ENCODE measurements at places on chromosomes 7 and 10.

- no peak for DNase-seq
Measured at GRCh38 chr10:67114945-67115344, 189.1 kb downstream of the LRRTM3 start.

DNA sequence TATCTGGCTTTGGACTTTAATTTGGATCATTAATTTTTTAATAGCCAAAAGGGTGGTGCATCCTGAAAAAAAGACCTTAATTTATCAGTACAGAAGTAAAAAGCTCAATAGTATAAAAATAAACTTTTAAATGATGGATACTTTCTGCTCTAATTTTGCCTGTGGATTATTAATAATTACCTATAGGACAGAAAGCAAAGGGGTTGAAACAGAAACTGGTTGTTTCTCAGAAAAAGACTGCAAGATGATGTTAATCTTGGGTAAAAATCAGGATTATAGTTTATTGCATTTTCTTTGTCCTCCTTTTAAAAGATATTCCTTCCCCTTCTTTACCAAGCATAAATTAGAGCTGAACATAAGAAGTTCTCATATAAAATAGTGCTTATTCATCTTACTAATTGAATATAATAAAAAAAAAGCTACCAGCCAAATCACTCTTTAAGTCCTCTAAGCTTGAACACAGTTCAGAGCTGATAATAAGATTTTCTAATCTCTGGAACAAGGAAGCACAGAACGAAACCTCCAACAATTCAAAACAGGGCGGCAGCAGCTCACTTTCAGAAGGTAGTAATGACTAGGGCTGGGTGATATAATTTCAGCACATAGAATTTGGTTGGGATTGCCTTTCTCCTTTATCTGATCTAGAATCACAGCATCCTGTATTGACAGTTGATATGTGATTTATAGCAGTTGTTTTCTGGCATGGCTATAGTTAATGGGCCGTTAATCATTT, 8.1 kb upstream of the GPR85 start:
- no peak for DNase-seq

DNA sequence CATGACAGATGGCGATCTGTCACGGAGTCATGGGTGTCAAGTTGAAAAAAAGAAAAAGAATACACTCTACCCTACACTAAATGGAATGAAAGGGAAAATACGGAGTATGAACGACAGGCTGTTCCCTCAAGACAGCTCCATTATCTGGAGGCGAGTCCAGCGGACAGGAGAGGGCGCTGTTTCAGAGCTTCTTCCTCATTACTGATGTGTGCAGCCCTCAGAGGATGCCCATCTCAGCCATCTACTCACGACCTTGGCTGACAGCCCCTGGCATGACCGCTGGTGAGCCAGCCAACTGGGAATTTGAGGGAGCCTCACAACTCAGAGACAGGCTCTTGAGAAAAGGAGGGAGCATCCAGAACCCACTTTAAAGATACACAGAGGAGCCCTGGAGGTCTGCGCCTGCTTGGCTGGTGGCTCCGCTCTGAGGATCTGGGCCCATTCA, 49.6 kb upstream of the SMNDC1 start:
- peak; percentile 87 for DNase-seq

DNA sequence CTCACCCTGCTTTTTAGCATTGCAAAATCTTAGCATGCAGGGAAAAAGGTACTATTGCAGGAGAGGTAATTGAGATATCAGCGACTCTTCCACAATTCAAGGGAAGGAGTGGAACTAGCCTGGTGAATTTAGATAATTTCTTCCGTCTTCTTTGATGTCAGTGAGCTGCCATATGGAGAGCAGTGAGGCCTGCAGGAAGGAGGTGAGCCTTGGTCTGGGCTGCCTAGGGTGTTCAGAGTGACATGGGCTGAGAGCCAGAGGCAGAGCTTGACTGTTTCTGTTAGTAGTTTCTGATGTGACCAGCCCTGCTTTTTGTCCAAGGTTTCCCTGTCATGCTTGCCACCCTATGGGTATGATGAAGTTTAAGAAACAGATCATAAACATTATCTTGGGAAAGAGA, 28.6 kb downstream of the KAT6B start:
- no peak for DNase-seq

DNA sequence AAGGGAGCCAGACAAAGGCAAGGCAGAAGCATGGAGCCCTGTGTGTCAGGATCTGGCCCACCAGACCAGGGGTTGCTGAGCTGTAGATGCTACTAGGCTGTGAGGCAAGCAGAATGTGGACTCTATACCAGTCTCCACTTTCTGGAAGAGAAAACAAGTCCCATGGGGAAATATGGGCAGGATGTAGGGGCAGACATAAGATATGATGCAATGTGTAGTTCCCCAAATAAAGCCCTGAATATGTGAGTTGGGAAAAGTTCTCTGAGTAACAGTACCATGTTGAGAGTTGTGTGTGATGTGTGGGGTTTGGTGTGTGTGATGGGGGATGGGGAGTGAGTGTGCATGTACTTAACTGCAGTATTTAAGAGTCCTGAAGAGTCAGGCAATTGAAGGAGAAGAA, 62.3 kb downstream of the NPSR1 start:
- DNase-seq: no peak

Data from EH (cell line).